ENCODE measurements at places on chromosomes 7 and 10.

- no peak for DNase-seq
Measured at GRCh38 chr10:17676919-17677318, 33.0 kb downstream of the STAM start.

DNA sequence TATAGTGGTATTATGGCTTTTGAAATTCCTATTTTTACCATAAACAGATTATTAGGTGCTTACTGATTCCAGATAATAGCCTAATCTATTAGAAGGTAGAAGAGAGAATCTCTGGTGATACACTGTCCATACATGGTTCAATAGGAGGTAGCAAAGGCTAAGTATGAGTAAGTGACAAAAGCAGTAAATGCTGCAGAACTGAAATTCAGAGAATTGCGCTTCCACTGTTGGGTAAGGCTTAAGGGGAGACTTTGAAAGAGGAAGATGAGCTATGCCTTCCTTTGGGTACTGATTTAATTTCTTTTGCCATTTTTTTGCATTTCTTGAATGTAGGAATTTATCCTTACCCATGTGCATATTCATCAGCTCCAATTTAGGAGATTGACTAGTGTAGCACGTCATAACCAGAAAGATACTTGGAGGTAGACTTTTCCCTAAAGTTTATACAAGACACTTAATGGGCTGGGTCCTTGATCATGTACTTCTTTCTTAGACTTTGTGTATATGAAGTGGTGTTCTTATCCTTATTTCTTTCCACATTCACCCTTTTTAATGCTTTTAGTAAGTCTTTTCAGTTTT, 15.3 kb downstream of the MKLN1 start:
- DNase-seq, result no peak

GRCh38 chr7:148733496-148733895, 34.8 kb downstream of the CUL1 start:
- DNase-seq, result no peak

GRCh38 chr7:151125846-151126481, 39.7 kb downstream of the AGAP3 start:
- DNase-seq, result peak; percentile 55

DNA sequence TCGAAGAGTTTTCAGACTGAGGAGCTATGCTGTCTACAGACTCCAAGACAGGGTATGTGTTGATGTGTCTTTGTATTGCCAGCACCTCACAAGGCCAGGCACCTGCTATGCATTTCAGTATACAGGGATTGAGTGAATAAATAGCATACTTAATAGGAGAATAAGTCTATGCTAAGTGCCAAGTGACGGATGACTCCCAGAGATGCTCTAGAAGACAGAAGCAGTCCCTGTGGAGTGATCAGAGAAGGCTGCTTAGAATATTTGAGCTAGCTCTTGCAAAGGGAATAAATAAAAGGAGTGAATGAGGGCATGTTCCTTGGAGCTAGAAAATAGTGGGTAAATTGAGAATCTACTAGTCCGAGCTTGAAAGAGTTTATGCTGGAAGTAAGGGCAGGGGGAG, 346.4 kb downstream of the GATA3 start:
- DNase-seq, result no peak

DNA sequence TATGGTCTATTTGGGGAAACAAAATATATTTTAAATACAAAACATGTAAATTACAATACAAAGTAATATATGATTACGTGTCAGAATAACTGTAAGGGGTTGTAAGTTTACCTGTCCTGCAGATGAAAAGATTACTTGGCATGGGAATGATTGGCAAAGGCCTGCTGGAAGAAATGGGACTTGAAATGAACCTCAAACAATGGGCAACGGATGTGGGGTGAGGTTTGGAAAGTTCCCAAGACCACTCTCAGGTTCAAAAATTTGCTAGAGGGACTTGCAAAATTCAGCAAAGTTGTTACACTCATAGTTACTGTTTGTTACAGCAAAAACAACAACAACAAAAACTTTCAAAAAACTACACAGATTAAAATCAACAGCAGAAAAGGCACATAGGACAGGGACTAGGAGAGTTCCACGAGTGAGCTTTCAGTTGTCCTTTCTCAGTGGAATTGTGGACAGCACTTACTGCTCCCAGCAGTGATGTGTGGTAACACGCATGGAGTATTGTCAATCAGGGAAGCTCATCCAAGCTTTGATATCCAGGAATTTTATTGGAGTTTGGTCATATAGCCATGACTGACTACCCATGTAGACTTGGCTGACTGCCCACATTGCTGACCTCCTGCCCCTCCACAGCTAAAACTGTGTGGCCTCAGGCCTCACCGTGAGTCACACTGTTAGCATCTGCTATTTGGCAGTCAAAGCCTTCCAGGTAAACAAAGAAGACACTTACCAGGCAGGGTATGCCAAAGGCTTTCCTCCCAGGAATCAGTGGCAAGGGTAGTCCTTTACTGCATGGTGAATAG, 43.8 kb downstream of the EXOC6 start:
- DNase-seq, result no peak

DNA sequence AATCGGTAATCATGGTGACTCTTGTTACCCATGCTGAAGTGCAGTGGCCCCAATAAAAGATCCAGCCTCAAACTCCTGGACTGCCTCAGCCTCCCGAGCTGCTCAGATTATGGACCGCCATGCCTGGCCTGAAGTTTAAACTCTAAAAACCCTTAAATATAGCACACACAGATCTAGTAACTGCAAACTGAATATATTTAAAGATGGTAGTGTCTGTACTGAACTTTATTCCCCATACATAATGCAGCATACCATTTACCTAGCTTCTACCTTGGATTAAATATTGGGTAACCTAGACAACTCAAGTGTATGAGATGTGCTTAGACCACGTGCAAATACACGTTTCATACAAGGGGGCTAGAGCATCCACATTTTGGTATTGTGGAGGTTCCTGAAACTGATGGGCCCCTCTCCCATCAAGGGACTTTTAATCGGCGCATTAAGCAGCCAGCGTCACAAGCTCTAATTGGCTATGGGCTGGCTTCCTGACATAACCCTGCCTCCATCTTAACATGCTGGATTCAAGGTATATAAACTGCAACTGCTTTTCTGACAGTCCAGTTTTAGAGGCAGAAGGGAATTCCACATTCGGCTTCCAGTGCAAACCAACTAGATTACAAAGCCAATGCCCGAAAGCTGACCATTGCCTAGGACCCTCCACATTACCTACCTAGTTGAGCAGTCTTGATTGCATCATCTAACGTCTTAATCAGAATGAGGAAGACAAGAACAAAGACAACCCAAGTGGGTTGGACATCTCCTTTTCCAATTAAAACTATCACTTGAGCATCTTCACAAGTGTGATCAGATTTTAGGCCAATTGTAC, 13.0 kb downstream of the HNRNPA2B1 start:
- DNase-seq, result peak; percentile 58

GRCh38 chr7:71566991-71567390, 435.0 kb downstream of the GALNT17 start:
- no peak for DNase-seq

DNA sequence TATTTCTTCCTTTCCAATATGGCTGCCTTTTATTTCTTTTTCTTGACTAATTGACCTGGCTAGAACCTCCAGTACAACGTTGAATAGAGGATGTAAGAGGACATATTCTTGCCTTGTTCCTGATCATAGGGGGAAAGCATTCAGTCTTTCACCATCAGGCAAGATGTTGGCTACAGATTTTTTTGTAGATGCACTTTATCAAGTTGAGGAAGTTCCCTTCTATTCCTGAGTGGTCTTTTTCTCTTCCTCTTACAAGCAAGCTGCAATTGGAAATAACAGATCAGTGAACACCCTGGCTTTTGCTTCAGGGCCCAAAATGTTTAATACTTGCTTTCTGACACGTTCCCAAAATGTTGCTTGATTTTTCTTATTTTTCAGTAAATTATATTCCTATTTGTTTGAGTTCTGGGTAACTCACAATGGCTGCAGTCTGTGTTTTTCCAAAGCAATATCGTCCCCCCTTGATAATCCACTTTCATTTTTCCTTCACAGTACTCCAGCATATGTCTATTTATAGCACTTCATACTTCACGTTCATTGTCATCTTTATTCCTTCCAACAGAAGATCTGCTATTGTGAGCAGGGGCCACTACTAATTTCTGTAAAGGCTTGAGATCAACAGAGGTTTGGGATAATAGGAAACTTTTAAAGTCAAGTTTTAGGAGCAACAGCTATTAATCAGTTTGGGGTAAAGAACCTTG, 11.7 kb downstream of the CPEB3 start:
- DNase-seq, result no peak

DNA sequence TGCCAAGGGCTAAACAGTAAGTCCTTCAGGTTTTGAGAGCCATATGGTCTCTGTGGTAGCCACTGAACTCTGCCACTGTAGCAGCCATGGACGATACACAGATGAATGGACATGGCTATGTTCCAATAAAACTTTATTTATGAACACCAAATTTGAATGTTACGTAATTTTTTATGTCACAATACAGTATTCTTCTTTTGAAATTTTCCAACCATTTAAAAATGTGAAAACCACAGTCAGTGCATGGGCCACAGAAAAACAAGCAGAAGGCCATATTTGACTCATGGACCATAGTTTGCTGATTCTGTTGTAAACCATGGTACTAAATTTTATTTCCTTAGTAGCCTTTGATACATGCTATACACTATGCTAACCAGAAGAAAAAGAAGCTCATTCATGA, 361.8 kb downstream of the MAGI2 start:
- DNase-seq, result no peak

GRCh38 chr7:41367967-41368882, 334.7 kb downstream of the INHBA start:
- no peak for DNase-seq

GRCh38 chr7:90824386-90825307, 228.5 kb downstream of the CDK14 start:
- peak; percentile 61 for DNase-seq

DNA sequence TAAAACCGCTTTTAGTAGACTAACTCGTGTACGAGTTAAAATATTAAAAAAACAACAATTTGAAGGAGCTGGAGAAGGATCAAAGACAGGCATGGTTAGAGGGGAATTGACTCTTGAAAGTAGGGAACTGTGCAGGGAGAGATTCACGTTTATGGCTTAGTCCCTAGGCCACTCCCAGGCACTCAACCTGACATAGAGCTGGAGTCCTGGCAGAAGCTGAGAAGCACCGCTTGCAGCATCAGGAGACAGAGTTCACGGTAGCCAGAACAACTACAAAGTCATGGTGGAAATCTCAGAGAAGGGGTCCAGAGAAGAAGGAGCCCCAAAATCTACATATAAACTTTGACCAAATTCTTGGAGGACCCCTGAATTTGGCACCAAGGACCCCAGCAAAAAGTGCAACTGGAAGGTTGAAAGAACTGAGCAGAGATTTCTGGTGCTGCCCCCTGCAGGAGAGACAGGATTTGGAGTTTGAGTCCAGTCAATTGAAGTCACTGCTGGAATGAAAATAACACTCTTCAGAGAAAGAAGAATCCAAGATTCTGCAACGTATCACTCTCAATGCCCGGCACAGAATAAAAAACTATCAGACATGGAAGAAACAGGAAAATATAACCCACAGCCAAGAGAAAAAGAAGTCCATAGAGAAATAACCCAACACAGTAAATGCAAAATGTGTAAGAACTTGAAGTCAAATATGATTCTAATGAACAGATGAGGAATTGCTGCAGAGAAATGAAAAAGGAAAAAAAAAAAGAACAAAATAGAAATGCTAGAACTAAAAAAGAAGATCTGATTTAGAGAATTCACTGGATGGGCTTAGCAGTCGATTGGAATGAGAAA, 493.3 kb upstream of the PODXL start:
- DNase-seq, result no peak

DNA sequence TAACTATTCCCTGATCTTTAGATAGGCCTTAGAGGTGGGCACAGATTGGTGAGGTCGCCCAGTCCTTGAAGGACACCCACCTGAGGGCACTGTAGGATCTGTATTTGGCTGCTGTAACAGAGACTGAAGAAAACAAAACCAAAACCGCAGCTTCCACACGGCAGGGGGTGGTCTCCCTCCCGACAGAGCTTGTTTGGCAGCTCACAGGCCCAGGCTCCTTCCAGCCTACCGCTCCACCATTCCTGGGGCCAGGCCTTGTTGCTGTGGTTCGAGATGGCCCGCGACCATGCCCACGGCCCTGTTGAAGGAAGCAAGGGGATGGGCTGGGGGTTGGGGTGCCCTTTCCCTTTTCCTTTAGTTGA, 30.4 kb downstream of the ZNF783 start:
- DNase-seq, result no peak

GRCh38 chr7:141042222-141043193, 27.8 kb upstream of the MRPS33 start:
- DNase-seq, result no peak

DNA sequence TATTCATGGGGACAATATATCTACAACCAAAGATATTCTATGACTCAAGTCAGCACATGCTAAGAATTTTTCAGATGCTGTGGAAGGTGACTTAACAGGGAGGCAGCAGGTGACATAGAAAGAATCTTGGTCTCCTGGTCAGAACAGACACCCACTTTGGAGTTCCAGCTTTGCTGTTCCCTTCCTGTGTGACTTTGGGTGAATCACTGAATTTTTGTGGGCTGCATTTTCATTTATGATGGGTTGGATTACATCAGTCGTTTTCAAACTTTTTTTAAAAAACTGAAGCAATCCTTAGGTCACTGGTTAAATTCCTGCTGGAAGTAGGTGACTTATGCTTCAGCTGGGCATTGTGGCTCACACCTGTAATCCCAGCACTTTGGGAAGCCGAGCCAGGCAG, 24.9 kb downstream of the RGR start:
- no peak for DNase-seq

DNA sequence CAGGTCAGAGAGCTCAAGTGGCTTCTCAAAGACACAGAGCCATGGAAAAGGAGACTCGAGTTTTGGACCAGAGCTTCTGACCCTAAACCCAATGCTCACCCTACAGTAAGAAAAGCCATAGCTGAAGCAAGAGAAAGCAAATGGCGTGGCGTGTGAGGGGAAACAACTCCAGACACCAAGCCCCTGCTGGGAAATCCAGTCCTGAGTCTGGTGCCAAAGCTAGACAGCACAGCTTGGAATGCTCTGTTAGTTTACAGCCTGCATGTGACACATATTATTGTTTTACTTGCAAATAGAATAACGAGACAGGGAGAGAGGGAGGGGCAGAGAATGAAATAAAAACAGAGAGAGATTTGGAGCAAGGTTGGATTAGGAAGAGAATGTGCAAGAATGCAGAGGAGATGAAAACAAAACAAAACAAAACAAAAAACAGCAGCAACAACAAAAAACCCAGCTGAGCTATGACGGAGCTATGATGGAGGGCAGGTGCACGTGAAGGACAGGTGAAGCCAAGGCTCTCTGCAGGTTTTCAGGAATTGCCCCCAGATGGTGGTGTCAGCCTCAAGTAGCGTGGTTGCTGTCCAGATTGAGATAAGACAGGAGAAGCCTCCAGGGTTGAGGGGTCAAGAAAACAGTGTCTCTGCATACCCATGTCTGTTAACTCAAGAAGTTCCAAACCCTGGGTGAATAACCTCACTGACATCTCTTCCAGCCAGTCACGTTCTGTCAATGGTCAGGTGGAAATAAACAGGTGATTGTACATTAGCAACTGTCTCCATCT, 69.7 kb upstream of the LRRC18 start:
- no peak for DNase-seq

GRCh38 chr10:101830322-101831168, 12.3 kb upstream of the OGA start:
- peak; percentile 71 for DNase-seq
